Esophagus squamous epithelium (tissue), 5 donors: ENCODE measurements at places on chromosomes 3 and 15. TPM values are rescaled to one million over a fixed set of nuclear protein-coding genes. Genes with fewer than 3 reads are reported as not detected.

GRCh38 chr15:77569729-77570125, 63.0 kb downstream of the LINGO1 start:
- H3K27me3 ChIP-seq = no peaks in the 10 kb centered on the region
- no peak overlapping the region for H3K27ac ChIP-seq
- peak overlapping the region; percentile 45 for H3K4me3 ChIP-seq
- H3K36me3 ChIP-seq = no peaks in the 10 kb centered on the region
- H3K4me1 ChIP-seq = peaks cover 9% of the 10 kb centered on the region
- no peak for DNase-seq

DNA sequence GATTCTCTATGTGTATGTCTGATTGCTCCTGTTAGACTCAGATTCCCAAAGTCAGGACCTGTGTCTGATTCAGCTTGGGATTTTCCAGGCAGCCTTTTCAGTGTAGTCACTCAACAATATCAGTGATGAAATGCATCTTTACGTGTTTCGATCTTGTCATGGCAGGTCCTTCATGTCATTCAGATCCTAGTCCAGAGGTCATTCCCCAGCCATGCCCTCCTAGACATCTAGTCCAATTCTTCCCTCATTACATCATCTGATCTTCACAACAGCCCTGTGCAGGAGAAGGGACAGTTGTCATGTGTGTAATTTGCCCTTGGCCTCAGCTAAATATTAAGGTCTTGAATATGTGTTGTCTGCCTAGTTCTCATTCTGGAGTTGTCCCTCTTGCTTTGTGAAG, 153.2 kb upstream of the NR2E3 start:
- H3K4me1 ChIP-seq = peaks cover 98% of the 10 kb centered on the region
- H3K27me3 ChIP-seq = no peaks in the 10 kb centered on the region
- H3K4me3 ChIP-seq = no peak overlapping the region
- H3K36me3 ChIP-seq = peaks cover 17% of the 10 kb centered on the region

- H3K27ac ChIP-seq = no peak overlapping the region
- no peaks in the 10 kb centered on the region for H3K27me3 ChIP-seq
- no peak for DNase-seq
- no peak overlapping the region for H3K4me3 ChIP-seq
- no peaks in the 10 kb centered on the region for H3K4me1 ChIP-seq
Measured at GRCh38 chr3:1677576-1678156, 421.0 kb upstream of the CNTN4 start.

GRCh38 chr3:69009559-69010410, 3.7 kb downstream of the EOGT start:
- H3K36me3 ChIP-seq = no peaks in the 10 kb centered on the region
- no peaks in the 10 kb centered on the region for H3K27me3 ChIP-seq
- no peak overlapping the region for H3K4me3 ChIP-seq
- no peak for DNase-seq

FGF12 gene
- 1.6 TPM for total RNA-seq

DNA sequence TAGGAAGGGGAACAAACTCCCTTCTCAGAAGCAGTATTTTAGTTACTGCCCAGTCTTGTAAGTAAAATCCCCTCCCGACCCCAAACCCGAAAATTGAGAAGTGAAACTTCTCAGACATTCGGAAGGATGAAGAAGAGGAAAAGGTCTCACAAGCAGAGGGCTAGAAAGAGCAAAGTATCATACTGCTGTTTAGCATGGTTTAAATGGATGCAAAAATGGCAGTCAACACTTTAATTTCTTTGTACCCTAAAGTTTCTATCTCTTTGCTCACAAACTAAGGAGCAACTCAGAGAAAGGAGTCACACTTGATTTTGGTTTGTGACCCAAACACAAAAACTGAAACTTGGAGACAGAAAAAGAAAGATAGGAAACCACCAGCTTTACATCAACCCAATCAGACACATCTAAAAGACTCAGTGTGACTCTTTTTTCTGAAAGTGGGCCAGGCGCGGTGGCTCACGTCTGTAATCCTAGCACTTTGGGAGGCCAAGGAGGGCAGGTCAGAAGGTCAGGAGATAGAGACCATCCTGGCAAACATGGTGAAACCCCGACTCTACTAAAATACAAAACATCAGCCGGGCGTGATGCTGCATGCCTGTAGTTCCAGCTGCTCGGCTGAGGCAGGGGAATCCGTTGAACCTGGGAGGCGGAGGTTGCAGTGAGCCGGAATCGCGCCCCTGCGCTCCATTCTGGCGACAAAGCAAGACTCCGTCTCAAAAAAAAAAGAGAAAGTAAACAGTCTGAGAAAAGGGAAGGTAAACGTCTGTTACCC, 63.2 kb upstream of the ATP11B start:
- H3K27me3 ChIP-seq = no peaks in the 10 kb centered on the region
- H3K36me3 ChIP-seq = no peaks in the 10 kb centered on the region
- H3K4me1 ChIP-seq = no peaks in the 10 kb centered on the region
- H3K27ac ChIP-seq = no peak overlapping the region
- no peak overlapping the region for H3K4me3 ChIP-seq

DNA sequence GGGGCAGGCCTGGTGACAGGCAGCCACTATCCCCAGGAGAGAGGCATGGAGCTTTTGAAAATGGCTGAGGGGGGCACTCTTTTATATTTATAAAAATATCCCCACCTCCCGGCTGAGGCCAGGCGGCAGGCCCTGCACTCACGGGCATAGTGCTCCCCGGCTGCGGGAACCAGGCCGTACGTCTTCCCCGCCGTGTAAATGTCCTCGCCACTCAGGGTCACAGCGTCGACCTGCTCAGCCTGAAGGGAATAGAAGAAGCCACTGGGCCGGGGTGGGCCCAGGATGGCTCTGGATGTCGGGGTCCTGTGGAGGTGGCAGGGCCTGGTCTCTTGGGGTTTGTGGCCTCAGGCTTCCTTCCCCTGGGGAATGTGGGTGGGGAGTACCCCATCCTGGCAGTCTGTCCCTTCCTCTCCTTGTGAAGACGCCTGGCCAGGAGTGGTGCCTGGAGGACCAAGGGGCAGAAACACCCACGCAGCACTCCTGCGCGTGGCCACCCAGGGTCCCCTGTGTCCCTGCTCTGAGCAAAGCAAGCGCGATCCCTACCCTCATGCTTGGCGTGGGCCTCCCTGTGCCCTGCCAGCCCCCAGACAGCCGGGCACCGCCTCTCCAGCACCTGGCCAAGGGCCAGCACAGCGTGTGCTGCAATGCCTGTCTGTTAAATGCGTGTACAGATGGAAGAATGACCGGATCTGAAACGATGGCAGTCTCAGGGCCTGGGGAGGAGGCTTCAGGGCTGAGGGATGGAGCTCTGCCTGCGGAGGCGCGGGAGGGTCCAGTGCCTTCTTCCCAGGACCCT, 18.9 kb downstream of the MELTF start:
- H3K36me3 ChIP-seq = no peaks in the 10 kb centered on the region
- H3K4me3 ChIP-seq = no peak overlapping the region
- H3K4me1 ChIP-seq = no peaks in the 10 kb centered on the region

DNA sequence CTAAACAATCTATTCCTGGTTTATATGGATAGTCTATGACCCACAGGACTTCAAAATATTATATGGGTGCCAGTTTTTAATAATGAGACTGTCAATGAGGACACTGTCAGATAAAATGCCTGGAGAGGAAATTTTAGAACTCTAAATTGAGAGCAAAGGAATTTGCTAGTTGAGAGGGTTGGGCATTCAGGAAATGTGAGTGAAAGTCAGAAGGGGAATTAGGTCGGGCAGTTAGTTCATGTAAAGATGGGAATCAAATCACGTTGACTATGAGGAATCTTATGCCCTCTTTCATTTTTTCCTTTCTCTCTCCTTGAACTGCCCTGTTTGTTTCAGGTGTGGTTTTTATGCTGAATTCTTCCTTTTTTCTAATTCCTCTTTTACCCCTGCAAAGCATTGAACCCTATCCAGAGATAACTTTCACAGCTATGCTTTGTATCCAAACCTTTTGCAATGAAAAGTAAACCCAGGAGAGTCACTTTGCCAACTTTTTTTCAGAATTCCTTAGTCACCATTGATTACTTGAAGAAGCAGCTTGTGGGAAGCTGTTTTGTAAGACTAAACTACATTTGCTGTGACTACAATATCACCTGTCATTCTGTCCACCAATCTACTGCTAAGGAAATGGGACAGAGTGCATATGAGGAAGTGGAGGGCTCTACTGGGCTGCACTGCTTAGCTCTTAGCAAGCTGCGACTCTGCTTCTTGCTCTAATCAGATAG, 27.8 kb downstream of the CHP1 start:
- H3K27ac ChIP-seq = peak overlapping the region; percentile 18
- no peaks in the 10 kb centered on the region for H3K27me3 ChIP-seq
- no peak overlapping the region for H3K4me3 ChIP-seq
- peaks cover 9% of the 10 kb centered on the region for H3K36me3 ChIP-seq
- no peak for DNase-seq
- no peaks in the 10 kb centered on the region for H3K4me1 ChIP-seq

DNA sequence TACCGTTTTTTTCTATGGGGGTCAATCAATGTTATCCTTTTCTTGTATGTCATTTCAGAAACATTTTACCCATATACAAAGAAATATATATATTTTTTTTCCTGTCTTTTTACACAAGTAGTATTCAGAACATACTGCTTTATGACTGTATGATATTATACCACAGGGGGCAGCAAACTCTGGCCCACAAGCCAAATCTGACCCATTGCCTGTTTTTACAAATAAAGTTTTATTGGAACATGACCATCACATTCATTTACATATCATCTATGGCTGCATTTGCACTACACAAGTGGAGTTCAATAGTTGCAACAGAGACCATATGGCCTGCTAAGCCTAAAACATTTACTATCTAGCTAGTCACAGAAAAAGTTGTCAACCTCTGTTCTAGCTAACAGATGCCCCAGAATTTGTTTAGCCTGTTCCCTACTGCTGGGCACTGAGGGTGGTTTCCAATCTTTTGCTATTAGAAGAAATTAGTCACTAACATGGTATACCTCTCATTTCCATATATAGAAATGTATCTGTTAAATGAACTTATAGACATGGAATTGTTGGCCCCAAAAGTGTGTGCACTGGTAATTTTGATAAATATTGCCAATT, 57.7 kb downstream of the BFSP2 start:
- no peaks in the 10 kb centered on the region for H3K27me3 ChIP-seq
- H3K36me3 ChIP-seq = no peaks in the 10 kb centered on the region
- no peak overlapping the region for H3K27ac ChIP-seq
- no peak overlapping the region for H3K4me3 ChIP-seq
- H3K4me1 ChIP-seq = no peaks in the 10 kb centered on the region

EHHADH gene
- total RNA-seq = 5.7 TPM

LARP6 gene
- total RNA-seq = 2.9 TPM

DNA sequence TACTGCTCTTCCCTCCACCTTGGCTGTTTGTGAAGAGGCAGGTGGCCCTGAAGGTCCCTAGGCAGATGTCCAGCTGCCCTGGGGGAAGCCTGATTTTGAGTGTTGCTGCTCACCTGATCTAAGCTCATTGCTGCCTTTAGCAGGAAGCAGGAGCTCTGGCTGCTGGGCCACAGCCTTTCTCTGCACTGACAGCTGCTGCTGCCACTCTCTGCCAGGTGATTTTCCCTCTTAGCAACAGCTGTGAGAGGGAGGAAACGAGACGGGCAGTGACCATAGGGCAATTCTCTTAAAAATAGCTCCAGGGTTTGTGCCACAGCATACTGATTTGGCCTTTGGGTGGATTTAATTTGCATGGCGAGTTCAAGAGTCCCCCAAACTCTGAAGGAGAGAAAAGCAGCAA, 415.8 kb upstream of the SEMA6D start:
- H3K36me3 ChIP-seq = no peaks in the 10 kb centered on the region
- H3K27ac ChIP-seq = no peak overlapping the region
- no peaks in the 10 kb centered on the region for H3K4me1 ChIP-seq
- H3K4me3 ChIP-seq = no peak overlapping the region

- H3K27me3 ChIP-seq = no peaks in the 10 kb centered on the region
- H3K36me3 ChIP-seq = no peaks in the 10 kb centered on the region
- H3K4me1 ChIP-seq = no peaks in the 10 kb centered on the region
- no peak for DNase-seq
Measured at GRCh38 chr3:146715170-146715569, 110.0 kb upstream of the PLSCR5 start.

DNA sequence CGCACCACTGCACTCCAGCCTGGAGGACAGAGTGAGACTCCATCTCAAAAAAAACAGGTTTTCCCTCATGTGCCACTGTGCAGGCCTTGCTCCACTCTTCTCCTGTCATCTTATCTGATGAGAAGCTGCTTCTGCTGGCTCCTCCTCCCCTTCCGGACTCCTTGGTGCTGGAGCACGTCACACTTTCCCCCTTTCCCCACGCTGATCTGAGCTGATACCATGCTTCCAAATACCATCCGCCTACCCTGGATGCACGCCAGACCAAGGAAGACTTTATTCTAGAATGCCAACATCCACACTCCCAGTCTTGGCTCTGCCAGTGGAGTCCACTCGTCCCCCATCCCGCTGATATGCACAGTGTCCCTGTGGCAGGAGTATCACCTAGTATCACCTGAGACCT, 31.3 kb downstream of the HOMER2 start:
- H3K4me3 ChIP-seq = no peak overlapping the region
- H3K27ac ChIP-seq = no peak overlapping the region
- peaks cover 24% of the 10 kb centered on the region for H3K4me1 ChIP-seq
- H3K27me3 ChIP-seq = no peaks in the 10 kb centered on the region

DNA sequence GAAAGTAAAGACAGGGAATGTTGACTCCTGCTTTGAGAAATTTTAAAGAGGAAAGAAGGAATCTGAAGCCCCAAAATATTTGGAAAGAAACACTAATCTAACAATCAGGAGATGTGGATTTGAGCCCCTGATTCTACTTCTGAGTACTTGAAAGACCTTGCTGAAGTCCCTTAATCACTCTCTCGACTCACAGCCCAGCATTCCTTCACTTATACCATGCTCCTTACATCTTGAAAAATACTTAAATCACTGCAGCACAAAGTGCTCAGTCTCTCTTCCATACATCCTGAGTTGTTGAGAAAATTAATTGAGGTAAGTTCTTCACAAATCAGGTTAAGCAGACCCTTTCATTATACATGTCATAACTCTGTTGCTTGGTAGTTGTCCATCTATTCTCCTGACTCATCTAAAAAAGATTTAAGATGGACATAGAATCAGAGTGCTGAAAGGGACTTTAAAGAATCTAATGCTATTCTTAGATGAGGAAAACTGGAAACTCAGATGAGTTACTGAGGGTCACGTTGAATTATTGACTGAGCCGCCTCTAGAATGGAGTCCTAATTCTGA, 72.8 kb upstream of the THSD4 start:
- no peaks in the 10 kb centered on the region for H3K27me3 ChIP-seq
- no peak overlapping the region for H3K27ac ChIP-seq
- H3K36me3 ChIP-seq = no peaks in the 10 kb centered on the region
- no peak overlapping the region for H3K4me3 ChIP-seq

- no peak overlapping the region for H3K4me3 ChIP-seq
- no peak for DNase-seq
- no peaks in the 10 kb centered on the region for H3K27me3 ChIP-seq
- H3K4me1 ChIP-seq = peaks cover 7% of the 10 kb centered on the region
- no peak overlapping the region for H3K27ac ChIP-seq
- peaks cover 11% of the 10 kb centered on the region for H3K36me3 ChIP-seq
Measured at GRCh38 chr15:57198654-57199291, 177.5 kb upstream of the CGNL1 start.

TMEM158 gene
- 6.9 TPM for total RNA-seq

CHAC1 gene
- 16.1 TPM for total RNA-seq

DNA sequence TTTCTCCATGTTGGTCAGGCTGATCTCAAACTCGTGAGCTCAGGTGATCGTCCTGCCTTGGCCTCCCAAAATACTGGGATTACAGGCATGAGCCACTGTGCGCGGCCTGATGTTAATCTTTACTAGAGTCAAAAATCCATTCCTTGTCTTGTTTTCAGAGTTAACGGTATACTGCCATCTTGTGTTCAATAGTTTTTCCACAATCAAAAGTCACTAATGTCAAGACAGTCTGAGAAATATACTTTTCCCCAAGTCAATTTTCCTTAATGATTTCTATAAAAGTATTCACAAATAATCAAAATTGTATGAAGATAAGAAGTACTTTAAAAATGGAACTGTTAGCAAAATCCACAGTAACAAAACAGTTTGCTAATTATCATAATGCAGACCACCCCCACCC, 8.5 kb downstream of the CRBN start:
- no peak overlapping the region for H3K4me3 ChIP-seq
- H3K36me3 ChIP-seq = peaks cover 98% of the 10 kb centered on the region
- DNase-seq = no peak
- no peak overlapping the region for H3K27ac ChIP-seq
- no peaks in the 10 kb centered on the region for H3K27me3 ChIP-seq
- no peaks in the 10 kb centered on the region for H3K4me1 ChIP-seq
